ENCODE measurements at places on chromosomes 7 and 10.

GRCh38 chr7:29793507-29793906 lies 12.8 kb upstream of the WIPF3 start:
- no peak for DNase-seq

DNA sequence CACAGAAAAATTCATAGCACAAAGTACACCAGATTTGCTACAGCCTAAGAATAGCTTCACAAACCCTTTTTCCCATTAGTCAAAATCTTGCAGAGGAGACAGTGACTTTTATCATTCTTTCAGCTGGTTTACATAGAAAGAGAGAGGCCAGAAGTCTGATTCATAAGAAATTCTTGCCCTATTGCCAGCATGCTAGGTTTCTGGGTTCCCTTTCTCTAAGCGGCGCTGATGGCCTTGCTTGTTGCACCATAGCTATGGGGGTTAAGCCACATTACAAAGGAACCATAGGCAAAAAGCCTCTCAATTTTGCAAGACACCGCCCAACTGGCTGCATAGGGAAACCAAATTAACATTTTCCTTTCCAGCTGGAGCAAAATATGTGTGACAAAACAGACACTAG lies 87.4 kb downstream of the ZNF467 start:
- DNase-seq: no peak

GRCh38 chr7:132075515-132075914 lies 500.8 kb downstream of the PLXNA4 start:
- DNase-seq: no peak

DNA sequence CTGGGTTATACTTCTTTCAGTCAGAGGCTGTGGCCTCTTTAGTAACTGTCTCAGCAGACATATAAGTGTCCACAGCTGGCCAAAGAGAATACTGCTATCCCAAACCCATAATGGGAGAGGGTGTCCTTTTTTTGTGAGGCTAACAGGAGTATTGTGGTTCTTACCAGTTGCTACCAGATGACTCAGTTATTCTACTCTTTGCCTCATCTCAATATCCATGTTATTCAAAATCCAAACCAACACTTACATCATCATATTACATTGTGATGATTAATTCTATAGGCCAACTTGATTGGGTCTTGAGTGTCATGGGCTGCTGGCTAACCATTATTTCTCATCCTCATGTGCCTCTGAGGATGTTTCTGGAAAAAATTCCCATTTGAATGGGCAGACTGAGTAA lies 120.9 kb downstream of the TMEM168 start:
- DNase-seq: no peak

DNA sequence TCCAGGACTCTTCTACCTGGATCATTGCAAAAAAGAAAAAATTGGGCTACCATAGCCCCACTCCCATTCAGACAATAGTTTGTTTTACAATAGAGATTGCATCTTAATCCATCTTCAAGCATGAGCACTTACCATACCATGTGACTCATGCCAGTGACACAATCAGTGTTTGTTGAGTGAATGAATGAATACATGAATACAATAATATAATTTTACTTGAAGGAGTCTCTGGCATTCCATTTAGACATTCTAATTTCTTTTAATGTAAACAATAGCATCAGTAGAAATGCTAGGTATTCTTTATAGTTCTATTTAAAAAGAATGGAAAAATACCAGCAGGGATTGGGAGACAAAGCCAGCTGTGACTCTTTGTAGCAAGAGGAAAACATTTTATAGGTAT lies 141.6 kb upstream of the AKR1E2 start:
- no peak for DNase-seq

DNA sequence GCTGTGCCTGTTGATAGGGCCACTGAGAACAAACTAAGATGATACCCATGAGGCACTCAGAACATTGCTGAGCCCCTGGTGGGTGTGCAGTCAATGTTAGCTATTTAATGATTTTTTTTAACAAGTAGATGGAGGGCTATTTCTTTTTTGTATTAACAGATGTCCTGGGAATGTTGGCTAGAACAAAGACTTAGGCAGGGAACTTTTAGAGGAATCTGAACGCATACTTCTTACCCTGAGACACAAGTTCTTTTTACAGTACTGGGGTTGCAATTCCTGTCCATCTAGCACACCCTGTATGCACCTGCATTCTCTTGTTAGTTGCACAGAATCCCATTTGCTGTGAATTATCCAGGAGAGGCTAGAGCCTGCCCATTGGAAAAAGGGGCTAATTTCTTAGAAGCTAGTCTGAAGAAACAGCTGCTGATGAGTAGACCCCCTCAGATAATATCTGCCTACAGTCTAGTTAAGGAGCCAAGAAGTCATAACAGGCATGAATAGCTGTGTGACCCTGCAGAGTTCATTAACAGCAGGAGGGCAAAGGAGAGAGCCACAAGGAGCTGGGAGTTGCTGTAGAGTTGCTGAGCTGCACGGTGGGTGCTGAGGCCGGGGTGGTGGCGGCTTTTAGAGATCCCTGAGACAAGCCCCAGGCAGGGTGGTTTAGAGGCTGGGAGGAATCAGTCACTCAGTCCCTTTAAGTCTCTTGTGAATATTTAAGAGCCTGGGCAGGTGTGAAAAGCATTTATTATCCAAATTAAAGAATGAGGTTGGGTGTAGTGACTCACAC lies 103.7 kb upstream of the FZD8 start:
- DNase-seq: no peak

- no peak for DNase-seq
Measured at GRCh38 chr10:91520661-91521060, 110.5 kb downstream of the HECTD2 start.

DNA sequence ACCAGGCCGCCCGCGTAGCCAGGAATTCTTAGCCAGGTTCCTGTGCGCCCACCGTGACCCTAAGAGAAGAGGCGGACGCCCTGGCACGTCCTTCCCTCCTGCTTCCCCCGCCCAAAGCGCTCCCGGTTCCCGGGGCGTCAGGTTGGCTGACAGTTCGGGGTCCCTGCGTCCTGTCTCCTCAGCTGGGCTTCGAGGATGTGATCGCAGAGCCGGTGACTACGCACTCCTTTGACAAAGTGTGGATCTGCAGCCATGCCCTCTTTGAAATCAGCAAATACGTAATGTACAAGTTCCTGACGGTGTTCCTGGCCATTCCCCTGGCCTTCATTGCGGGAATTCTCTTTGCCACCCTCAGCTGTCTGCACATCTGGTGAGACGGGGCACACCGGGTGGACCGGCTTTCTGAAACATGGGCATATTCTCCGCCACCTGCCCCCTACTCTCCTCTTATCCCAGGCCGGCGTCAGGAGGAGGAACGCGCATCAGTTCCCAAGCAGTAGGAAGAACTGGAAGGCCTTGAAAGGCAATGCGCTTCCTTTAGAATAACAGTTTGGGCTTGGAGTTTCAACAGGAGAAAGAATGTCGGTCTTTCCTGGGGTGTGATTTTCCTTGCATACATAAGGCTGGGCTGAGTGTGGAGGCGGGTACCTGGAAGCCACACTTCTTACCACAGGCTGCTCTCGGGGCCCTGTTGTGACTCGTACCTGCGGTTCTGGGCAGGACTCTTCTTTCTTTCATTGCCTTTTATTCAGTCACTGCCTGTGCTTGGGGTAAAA lies 728 bp downstream of the CAV2 start:
- peak; percentile 73 for DNase-seq

DNA sequence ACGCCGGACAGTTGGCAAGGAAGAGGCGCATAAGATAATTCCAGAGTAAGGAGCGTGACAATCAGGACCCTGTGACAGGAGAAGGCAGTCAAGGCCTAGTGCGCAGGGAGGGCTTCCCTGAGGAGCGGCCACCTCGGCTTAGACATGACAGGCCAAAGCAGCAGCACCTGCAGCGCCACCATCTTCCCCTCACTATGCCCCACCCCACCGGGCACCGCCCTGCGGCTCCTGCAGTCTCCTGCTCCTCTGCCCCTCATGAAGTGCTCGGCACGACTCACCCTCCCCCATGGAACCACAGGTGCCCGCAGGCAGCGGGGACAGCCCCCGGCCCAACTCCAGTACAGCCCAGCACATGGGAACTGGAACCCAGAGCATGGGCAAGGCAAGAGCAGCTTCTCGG lies 11.8 kb downstream of the MAD1L1 start:
- no peak for DNase-seq

DNA sequence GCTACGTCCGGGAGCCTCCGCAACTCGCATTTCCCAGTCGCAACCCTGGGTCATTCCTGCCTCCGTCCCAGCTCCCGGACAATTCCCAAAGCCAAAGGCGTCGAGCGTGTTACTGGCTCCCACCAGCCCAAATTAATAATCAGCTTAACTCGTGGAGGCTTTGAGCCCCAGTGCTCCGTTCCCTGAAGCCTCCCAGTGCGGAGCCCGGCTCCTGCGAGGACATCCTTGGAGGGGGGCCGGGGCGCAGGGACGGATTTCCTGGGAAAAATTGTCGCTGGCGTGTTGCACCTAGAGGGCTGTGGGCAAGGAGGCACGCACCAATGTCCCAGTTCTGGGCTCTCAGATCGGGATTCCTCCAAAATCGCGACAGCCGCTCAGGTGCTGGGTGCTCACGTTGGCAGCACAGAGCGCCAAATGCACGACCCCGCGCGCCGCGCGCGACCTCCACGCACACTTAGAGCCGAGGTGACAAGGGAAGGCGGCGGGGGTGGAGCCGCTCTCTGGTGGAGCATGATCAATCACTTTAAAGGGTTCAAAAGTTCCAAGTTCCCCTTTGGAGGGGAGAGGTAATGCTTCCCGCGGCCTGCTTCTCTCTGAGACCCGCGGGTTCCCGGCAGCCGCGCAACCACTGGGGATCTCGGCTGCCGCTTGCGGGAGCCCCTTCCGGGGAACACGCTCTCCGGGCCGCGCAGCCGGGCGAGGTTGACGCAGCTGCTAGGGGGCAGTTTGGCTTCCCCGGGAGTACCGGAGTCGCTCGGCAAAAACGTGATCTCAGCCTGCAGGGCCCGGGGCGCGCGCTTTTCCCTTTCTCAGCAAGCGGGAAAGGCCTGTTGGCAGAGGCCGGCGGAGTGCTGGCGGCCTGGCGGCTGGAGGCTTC lies 25.5 kb downstream of the SKIDA1 start:
- no peak for DNase-seq

GRCh38 chr7:13770305-13770704 lies 219.2 kb downstream of the ETV1 start:
- DNase-seq: no peak

DNA sequence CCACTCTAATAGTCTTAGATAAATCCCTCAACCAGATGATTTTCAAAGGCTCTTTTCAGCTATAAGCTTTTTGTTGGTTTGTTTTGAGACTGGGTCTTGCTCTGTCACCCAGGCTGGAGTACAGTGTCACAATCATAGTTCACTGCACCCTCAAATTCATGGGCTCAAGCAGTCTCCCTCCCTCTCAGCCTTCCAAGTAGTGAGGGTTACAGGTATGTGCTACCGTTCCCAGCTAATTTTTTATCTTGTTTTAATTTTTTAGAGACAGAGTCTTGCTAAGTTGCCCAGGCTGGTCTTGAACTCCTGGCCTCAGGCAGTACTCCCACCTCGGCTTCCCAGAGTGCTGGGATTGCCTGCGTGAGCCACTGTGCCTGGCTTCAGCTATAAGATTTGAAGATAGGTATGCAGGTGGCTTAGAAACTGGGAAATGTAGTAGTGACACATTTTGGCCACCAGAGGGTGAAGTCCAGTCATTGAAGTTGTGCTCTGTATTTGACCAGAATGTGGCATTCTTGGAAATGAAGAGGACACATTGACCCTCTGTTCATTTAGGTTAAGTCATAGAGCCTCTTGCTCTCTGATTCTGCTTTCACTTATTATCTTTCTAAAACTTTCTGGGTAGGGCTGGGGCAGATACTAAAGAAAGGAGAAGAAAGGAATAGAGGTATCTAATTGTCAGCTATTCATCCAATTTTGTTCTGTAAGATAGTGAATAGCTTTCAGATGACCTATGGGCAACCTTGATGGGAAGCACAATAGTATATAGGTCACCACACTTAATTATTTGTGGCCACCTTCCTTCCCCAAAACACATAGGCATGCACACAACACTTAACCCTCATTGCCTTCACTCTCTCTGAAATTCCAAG lies 36.0 kb downstream of the R3HCC1L start:
- peak; percentile 49 for DNase-seq

GRCh38 chr7:25964483-25964991 lies 187.5 kb upstream of the NFE2L3 start:
- DNase-seq: peak; percentile 34

- DNase-seq: no peak
Measured at GRCh38 chr10:124515244-124515970, 53.8 kb downstream of the LHPP start.

- no peak for DNase-seq
Measured at GRCh38 chr7:70355198-70356020, 757.1 kb downstream of the AUTS2 start.

- no peak for DNase-seq
Measured at GRCh38 chr7:149196151-149196704, 882 bp downstream of the ZNF282 start.

- DNase-seq: peak; percentile 24
Measured at GRCh38 chr7:90455163-90456030, 14.0 kb upstream of the PTTG1IP2 start.

Measured in prostate gland (tissue), 2 donors.